ENCODE measurements at places on chromosomes 16 and 17.

- no peak for DNase-seq
Measured at GRCh38 chr17:65155622-65156021, 18.5 kb downstream of the RGS9 start.

DNA sequence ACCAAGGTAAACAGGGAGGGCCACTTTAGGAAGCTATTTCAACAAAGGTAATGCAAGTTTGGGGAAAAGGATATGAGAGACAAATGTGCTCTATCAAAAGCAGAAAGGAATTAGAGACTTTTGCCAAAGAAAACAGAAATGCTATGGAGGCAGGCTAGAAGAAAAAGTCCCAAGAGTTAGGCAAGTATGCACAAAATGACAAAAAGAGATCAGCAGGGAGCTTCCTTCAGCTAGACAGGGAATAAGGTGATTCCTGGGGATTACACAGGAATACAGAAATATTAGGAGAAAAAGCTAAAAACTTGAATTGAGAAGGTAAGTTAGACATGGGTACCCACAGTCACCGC, 2.4 kb downstream of the FXR2 start:
- no peak for DNase-seq

- peak; percentile 56 for DNase-seq
Measured at GRCh38 chr17:43720311-43721060, 38.1 kb downstream of the SOST start.

- no peak for DNase-seq
Measured at GRCh38 chr17:28738680-28739384, 5.0 kb upstream of the TRAF4 start.

- DNase-seq: no peak
Measured at GRCh38 chr16:88759245-88759975, 25.6 kb downstream of the PIEZO1 start.

GRCh38 chr17:73387746-73388577, 76.2 kb upstream of the CDC42EP4 start:
- no peak for DNase-seq

GRCh38 chr17:38539386-38539785, 66.4 kb downstream of the SRCIN1 start:
- no peak for DNase-seq

GRCh38 chr17:43935926-43936261, 6.4 kb downstream of the PPY start:
- no peak for DNase-seq

GRCh38 chr16:11990702-11991390, 14.3 kb downstream of the SNX29 start:
- DNase-seq: no peak

- no peak for DNase-seq
Measured at GRCh38 chr17:79288950-79289349, 214.3 kb downstream of the ENGASE start.

GRCh38 chr16:66690106-66690847, 6.3 kb downstream of the CMTM4 start:
- no peak for DNase-seq

DNA sequence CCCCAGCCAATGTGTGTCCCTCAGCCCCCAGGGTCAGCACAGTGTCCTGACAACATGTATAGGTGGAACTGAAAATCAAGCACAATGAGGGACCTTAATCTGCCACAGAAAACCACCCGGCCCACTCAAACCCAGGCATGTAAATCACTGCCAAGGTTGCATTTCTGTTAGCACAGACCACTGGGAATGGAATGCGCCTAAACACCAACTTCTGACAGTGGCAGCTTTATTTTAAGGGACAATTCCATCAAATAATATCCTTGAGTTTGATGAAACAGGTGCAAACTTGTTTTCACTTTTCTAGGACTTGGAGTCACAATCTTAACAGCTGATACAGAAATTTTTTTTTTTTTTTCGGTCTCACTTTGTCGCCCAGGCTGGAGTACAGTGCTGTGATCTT, 37.3 kb upstream of the MRPS23 start:
- no peak for DNase-seq

GRCh38 chr17:2500446-2500845, 11.2 kb downstream of the METTL16 start:
- no peak for DNase-seq

GRCh38 chr17:78284146-78284545, 52.7 kb downstream of the TMEM235 start:
- no peak for DNase-seq

- DNase-seq: no peak
Measured at GRCh38 chr17:34726536-34727384, 147.4 kb downstream of the TMEM132E start.

- DNase-seq: no peak
Measured at GRCh38 chr16:57115514-57116182, 23.3 kb downstream of the CPNE2 start.

- no peak for DNase-seq
Measured at GRCh38 chr17:81116704-81117103, 48.6 kb upstream of the PVALEF start.

- DNase-seq: no peak
Measured at GRCh38 chr17:46195217-46195855, 2.1 kb upstream of the KANSL1 start.

DNA sequence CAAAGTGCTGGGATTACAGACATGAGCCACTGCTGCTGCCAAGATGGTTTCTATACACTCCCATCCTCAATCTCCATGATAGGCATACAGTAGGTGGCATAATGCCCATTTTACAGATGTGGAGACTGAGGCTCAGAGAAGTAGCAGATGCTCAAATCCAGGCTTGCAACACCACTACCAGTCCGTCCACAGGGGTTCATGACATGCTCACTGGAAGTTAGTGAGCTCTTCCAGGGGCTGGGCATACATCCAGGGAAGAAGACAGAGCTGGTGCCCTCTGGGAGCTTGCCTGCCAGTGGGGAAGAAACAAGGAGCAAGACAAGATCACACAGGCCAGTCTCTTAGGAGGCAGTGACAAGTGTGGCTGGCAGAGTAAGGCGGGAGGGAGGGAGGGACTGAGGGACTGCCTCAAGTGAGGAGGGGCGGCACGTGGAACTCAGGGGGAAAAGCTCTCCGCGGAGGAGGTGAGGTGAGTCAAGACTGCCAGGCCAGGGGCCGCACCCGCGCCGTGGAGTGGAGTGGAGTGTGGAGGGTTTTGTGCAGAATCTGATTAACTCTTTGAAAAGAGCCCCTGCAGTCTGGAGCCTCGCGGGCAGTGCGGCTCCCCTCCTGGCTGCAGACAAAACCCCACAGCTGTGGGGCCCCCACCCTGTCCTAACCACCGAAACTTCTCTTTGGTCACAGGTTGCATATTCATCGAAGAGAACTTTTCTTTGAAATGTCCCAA, 27.9 kb downstream of the SREBF1 start:
- DNase-seq: no peak

DNA sequence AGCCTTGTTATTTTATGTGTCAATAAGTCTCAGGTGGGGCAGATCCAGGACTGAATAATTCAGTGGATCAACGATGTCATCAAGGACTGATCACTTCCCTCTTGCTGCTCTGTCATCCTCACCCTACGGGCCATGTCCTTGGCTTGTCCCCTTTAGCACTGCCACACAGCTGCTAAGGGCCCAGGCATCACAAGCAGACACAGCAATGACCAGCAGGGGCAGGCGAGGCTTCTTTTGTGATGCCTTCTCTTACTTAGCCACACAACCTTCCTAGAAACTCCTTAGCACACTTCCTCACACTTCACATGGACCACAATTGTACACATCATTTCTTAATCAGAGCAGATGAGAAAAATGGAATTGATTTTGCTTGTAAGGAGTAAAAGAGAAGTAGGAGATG, 356.3 kb upstream of the SOX9 start:
- DNase-seq: no peak

DNA sequence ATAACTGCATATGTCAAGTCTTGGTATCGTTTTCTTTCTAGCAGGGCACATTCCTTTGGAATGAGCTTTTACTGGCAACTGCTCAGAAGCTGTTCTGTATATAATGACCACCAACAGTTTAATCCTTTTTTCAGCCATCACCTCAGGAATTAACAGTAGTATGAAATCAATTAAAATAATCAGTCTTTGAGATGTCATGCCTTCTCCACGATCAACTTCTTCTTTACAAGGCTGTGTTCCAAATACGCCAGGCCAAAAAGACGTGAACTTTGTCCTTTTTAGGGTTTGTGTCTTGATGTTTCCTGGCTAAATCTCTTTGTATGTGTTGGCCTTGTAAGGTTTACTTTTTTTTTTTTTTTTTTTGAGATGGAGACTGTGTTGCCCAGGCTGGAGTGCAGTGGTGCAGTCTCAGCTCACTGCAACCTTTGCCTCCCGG, 54.9 kb downstream of the ABCC1 start:
- DNase-seq: no peak

DNA sequence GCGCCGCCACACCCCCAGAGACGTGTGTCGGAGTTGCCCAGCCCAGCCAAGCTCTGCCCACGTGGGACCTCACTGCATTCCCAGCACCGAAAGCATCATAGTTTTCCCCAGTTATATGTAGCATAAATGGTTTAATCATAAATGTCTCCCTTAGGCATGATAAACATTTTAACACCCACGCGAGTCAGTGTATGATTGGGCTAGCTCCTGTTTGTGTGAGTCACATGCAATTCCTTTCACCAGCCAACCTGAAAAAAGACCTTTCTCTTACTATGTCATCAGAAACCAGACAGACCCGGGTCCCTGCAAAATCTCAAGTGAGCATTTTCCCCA, 9.2 kb downstream of the TAF1C start:
- no peak for DNase-seq

DNA sequence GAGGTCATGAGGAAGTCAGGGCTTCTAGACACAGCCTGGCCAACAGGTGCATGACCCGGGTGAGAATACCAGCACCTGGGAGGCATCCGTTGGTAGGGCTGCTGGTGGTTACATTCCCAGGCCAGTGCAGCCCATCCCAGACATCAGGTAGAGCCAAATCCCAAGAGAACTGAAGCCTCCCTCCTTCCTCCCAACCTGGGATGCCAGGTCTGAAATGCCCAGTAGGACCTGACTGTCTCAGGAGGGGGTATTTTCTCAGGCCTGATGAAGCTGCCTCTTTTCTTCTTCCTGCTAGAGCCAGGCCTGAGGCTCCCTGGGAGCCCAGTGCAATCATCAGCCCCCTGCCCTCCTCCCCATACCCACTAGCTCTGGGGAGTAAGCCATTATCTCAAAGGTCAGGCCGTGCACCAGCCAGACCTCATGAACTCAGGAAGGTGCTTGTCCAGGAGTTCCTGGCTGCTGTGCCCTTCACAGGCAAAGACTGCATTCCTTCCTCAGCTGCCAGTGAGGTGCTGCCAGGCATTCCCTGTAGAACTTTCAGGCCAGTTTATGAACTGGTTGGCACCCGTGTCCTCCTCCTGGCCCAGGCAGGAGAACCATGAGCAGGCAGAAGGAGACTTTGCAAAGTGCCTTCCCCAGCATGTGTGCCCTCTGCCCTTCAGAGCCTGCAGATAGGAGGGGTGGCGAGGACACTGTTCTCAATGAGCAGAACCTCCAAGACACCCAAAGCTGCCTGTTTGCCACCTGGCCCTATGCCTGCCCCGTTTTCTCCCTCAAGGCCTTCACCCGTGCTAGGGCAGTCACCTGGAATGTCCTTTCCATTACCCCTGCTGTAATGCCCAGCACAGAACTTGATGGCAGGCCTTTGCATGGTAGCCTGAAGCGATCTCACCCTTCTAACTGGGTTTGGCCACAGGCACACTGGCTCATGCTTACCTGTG, 7.6 kb downstream of the TBX2 start:
- no peak for DNase-seq

GRCh38 chr17:78917451-78918275, 7.5 kb downstream of the TIMP2 start:
- DNase-seq: no peak

DNA sequence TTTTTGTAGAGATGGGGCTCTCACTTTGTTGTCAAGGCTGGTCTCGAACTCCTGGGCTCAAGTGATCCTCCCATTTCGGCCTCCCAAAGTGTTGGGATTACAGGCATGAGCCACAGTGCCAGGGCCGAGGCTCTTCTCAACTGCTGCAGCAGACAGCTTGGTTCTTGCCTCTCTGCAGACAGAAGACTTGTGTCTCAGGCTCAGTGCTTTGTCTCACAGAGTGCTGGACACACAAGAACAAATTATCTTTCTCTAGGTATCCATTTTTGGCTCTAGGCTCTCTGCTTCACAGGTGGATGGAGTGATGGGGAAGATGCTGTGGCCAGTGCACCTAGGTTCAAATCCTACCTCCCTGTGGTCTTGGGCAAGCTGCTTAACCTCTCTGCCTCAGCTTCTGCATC, 80.8 kb upstream of the RNU2-1 start:
- DNase-seq: no peak

DNA sequence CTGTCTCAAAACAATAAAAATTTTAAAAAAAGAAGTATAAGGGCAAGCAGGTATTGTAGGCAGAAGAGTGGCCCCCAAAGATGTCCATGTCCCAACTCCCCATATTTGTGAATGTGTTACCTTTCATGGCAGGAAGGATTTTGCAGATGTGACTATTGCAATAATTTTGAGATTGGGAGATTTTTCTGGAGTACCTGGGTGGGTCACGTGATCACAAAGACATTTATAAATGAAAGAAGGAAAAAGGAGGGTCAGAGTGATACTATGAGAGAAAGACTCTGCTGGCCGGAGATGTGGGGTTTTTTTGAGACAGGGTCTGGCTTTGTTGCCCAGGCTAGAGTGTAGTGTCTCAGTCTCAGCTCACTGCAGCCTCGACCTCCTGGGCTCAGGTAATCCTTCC, 27.4 kb upstream of the PAFAH1B1 start:
- no peak for DNase-seq

DNA sequence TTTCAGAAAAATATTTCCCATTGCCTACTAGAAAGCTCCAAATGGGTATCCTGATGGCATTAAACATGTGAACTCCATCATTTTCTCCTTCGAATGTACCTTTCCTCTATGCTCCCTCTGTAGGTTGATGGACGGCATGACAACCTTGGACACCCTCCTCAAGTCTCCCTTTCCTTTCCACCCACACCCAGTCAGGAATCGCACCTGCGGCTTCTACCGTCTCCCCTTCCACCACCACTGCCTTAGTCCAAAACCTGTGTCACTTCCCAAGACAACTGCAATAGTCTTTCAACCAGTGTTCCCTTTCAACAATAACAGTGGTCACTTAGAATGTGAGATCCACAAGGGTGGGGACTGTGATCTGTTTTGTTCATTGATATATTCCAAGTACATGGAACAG, 233.1 kb upstream of the AXIN2 start:
- DNase-seq: no peak

DNA sequence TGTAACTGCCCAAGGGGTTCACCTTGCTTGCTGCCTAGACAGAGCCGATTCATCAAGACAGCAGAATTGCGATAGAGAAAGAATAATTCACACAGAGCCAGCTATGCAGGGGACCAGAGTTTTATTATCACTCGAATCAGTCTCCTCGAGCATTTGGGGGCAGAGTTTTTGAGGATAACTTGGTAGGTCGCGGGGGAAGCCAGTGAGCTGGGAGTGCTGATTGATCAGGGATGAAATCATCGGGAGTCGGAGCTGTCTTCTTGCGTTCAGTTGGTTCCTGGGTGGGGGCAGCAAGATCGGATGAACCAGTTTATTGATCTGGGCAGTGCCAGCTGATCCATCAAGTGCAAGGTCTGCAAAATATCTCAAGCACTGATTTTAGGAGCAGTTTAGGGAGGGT, 9.1 kb downstream of the ITGAM start:
- no peak for DNase-seq

GRCh38 chr17:32223703-32224102, 41.9 kb upstream of the RHBDL3 start:
- DNase-seq: no peak

All from stimulated activated CD8-positive, alpha-beta memory T cell treated with anti-CD3 and anti-CD28 coated beads, Interleukin-12 subunit alpha, Interleukin-12 subunit beta, amount 100 ng/mL, for 1 hour (primary cell).